ENCODE measurements at places on chromosomes 1 and 21. TPM values are rescaled to one million over a fixed set of nuclear protein-coding genes. Genes with fewer than 3 reads are reported as not detected.

- peak; percentile 76 for DNase-seq
These were observed 66.7 kb upstream of the ANGPTL3 start for GRCh38 chr1:62530516-62531154.

DNA sequence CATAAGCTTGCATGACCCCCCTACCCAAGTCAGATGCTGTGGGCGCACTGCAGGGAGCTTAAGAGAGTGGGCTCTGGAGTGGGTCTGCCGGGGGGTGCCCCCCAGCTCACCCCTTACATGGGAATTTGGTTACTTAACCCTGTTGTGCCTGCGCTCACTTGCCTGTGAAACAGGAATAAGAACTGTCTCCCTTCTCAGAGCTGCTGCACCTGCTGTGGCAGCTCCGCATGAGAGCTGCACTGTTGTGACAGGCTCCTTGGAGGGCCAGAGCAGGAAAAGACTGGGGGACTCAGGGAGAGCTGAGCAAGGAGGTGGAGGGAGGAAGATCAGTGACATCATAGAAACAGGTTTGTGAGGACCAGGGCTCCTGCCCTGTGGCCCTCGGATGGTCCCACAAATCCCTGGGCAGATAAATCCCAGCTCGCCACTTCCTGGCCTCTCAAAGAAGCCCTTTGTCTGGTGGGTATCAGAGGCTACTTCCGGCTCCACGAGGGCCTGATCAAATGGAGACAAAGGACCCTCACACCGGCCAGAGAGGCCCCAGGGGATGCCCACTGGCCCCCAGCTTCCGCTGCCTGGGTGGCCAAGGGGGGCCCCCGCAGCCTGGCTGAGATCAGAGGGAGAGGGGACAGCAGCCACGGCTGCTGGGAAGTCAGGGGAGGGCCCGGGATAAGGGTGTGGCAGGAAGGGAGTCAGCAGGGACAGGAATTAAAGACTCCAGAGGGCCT lies 28.9 kb upstream of the LAPTM5 start:
- DNase-seq: no peak

- no peak for DNase-seq
These were observed 68.3 kb downstream of the TCP10L start for GRCh38 chr21:32516756-32517649.

- no peak for DNase-seq
These were observed 2.9 kb downstream of the CD1B start for GRCh38 chr1:158328426-158328825.

GRCh38 chr1:166855558-166855957 lies 16.3 kb downstream of the POGK start:
- no peak for DNase-seq

DNA sequence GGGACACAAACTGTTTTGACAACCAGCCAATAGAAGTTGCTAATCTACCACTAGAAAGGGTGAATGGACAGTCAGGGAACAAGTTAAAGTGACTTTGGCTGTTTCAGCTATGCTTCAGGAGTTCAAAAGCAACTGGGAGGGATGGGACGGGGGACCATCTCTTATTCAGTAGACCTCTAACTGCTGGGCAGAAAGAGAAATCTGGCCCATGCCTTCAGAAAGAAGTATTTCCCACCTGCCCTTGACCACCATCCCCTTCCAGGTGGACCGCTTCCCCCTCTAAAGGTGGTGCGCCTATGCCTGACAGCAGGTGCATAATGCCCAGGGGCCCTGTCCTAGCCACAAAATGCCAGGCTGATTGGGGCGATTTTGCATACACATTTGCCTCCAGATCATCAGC lies 5.2 kb downstream of the ITPKB start:
- no peak for DNase-seq

- DNase-seq: no peak
These were observed 113.7 kb downstream of the RUNX1 start for GRCh38 chr21:34935452-34935851.

GRCh38 chr1:23594927-23595353 lies 35.6 kb upstream of the ID3 start:
- no peak for DNase-seq

GRCh38 chr1:200625381-200625824 lies 4.9 kb upstream of the KIF14 start:
- DNase-seq: no peak

DNA sequence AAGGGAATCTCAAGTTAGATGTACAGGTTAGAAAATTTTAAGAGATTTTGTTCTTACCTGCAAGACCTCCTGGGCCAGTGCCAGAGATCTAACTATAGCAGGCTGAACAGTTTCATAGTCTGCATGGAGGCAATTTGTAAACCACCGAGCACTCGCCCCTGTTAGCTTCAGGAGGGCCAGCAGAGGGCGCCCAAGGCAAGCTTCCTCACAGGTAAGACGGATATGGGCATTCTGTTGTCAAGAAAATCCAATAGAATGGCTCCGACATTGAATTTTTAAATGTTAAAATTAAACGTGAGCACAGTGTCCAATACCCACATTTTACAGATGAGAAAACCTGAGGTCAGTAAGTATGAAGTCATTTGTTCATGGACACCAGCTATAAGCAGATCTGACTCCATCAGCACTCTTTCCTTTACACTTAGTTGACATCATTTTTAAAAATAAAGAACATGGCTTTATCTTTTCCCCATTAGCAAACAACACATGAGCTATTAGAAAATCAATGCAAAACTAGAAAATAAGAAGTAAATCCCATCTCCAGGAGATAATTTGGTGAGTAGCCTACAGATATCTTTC lies 2.2 kb downstream of the REG4 start:
- DNase-seq: peak; percentile 79

GRCh38 chr1:24168245-24168644 lies 18.8 kb downstream of the IFNLR1 start:
- DNase-seq: no peak

DNA sequence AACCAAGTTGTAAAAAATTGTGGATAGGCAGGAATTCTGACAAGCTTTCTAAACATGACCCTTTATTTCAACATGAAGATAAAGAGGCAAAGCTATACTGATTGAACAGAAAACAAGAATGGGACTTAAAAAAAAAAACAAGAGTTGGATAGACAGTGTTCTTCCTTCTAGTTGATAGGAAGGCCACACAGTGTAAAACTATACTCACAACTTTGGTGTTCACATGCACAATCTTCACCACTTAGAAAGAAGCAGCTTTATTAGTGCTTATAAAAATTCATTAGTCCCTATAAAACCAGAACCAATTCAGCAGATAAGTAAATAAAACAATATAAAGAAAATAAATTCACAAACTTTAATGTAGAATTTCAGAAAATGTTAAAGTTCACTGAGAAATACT lies 101.8 kb downstream of the AKT3 start:
- DNase-seq: no peak

DNA sequence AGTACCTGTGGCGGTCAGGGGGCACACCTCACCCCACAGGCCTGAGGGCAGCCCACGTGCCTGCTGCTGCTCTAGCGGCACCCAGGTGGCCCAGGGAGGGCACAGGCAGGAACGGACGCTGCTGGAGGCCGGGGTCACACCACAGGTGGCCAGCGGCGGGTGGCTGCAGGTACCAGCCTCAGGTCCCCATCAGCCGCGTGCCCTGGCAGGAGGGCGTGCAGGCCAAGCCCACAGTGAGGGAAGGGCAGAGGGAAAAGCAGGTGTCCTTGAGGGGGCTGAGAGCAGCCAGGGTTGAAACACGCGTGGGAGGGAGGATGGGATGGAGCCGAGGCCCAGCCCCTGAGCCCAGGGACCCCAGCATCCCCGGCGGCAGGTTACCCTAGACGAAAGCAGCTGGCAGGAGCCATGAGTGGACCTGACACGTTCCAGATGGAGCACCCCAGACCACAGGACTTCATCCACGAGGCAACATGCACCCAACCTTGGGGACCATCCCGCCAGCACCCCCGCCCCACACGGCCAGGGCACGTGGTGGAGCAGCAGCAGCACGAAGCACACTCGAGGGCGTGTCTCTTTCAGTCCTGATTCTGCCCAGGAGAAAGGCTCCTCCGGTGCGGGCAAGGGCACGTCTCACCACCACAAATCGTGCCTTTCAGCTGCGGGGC lies 3.7 kb downstream of the SLC19A1 start:
- peak; percentile 47 for DNase-seq

- no peak for DNase-seq
These were observed 17.0 kb downstream of the CFAP74 start for GRCh38 chr1:1986451-1987141.

Gene C1orf94
- not detected for total RNA-seq

Gene ZNF593OS
- not detected for total RNA-seq

Gene ATP1A2
- 0.45 TPM for total RNA-seq

Gene SMIM1
- 4.9 TPM for total RNA-seq

Gene RRP1B
- total RNA-seq: 7.7 TPM
